ENCODE measurements at places on chromosomes 12 and 14.
A peak's percentile ranks its signal among the peaks of the same experiment; 100 is the strongest.

DNA sequence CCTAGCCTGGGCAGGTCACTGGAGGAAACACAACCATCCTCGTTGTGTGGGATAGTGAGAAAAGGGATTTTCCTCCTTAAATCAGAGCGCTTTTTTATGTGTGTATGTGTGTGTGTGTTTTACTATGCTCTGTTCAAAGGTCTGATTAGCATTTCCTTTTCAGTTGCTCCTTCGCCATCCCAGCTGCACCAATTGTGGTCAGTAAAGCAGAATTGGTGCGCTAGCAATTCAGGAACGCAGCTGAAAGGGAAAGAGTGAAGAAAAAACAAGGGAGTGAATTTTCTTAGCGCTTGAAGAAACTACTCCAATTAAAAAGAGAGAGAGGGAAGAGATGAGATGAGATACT lies 173.3 kb upstream of the PARP11 start:
- no peak for DNase-seq

GRCh38 chr14:104217486-104218360 lies 79.3 kb downstream of the KIF26A start:
- no peak for DNase-seq

- DNase-seq: no peak
Observed at GRCh38 chr12:132132609-132133430, 11.3 kb downstream of the DDX51 start.

- DNase-seq: no peak
Observed at GRCh38 chr12:31479516-31480210, 111.3 kb downstream of the DENND5B start.

DNA sequence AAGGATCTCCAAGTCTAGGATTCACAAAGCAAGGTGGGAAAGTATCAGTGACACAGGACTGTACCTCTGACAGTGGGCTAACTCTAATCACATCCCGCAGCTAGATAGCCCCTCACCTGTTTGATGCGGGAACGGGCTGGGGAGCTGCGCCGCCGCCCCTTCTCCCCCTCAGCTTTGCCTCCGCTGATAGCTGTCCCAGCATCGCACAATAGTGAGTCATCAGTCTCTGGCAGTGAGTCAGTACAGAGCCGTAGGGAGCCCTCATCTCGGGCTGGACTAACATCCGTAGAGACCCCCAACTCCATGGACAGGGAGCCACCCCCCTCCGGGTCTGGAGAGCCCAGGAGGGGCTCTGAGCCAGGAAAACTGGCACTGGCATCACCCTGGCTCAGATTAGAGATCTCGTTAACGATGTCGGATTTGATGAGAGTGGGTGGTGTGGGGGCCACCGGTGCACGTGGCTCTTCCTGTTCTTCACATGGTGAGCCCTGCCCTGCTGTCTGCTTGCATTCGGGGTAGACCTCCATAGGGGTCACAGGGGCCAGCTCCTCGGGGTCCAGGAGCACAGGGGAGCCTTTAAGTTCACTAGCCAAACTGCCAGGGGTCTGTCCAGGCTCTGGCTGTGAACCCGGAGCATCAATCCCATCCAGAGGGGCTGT lies 10.9 kb downstream of the KMT2D start:
- DNase-seq: no peak

- peak; percentile 66 for DNase-seq
Observed at GRCh38 chr12:1791104-1791841, 29.1 kb upstream of the LRTM2 start.

DNA sequence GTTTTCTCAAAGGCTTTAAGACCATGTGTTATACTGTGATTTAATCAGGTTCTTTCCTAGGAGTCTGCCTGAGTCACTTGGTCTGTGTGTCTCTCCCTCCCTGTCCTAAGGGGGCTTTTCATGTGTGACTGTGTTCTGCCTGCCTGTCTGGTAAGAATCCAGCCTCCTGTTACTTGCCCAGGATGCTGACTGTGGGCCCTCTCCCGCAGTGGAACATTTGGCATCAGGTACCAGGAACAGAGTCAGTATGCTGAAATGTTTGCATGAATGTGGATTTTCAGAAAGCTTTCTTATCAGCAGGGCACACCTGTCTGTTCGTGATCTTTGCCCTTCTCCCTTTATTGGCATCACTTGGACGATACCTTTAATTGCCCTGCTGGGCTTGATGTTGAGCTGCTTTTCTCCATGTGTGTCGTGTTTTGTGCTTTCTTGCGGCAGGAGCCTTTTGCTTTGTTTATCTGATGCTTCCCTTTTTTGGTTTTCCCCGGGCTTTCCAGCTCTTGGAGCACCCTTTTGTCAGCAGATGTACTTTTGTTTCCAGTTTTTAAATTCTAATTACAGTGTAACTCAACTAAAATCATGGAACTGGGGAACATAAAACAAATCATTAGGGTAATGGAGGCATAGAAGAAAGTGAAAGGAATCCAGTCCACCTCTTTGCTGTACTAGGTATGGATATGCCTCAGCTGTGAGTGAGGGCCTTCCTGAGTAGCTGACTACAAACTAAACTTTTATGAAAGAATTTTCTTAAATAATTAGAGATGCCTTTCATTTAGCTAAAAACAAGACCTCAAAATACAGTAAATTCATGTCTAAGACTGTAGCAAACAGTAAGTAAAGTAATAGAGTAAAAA lies 72.5 kb downstream of the TRAF3 start:
- no peak for DNase-seq

GRCh38 chr12:116709768-116710167 lies 28.1 kb downstream of the SPRING1 start:
- no peak for DNase-seq

DNA sequence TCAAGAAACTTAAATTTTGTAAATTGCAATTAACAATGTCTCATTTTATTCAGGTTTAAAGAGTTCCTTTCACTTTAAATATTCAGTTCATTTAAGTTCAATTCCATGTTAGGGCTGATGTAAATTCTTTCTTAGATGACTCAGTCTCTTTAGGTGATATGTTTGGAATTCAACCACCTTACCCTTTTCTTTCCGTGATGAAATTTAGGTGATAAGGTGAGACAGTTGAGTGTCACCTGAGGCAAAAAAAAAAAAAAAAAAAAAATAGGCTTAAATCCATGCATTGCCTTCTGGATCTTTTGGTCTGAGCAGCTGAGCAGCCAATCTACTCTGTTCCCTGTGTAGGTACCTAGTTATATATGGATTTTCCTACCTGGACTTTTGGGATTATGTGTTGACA lies 299.5 kb downstream of the DAD1 start:
- DNase-seq: no peak

DNA sequence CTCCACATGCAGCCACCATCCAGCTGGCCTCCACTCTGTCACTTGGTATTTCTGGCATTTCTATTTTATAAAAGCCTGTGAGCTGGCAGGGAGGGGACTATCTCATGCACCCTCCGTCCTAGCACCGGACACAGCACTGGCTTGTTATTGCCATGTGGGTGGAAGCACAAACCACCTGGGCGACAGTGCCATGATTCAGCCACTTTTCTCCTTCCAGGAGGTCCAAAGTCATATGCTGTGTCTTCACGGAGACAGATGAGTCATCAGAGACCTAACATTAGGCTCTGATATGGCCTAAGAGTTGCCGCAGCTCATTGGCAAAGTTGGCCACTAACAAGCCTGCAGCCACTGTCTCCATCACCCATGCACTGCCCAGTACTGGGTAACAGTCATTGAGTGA lies 1123.0 kb downstream of the VRK1 start:
- DNase-seq: no peak

GRCh38 chr12:127149226-127149964 lies 1117.6 kb upstream of the TMEM132C start:
- DNase-seq: no peak

- DNase-seq: no peak
Observed at GRCh38 chr14:55425091-55425490, 13.5 kb upstream of the ATG14 start.

DNA sequence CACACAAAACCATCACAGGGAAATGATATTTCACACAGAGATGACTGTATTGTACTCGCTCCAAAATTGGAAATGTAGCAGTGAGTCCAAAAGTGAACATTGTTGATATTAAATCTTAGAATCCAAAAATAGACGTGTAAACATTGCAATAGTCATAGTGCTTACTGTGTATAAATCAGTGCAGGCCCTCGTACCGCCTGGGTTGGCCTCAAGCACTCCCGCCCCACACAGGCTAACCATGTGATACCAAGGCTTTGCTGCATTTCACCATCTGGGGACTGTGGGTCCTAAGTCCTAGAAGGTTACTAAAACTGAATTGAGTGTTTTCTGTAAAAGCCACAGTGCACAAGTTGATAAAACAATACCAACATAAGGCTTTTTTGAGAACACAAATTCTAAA lies 107.3 kb downstream of the PPP2R5E start:
- DNase-seq: no peak

DNA sequence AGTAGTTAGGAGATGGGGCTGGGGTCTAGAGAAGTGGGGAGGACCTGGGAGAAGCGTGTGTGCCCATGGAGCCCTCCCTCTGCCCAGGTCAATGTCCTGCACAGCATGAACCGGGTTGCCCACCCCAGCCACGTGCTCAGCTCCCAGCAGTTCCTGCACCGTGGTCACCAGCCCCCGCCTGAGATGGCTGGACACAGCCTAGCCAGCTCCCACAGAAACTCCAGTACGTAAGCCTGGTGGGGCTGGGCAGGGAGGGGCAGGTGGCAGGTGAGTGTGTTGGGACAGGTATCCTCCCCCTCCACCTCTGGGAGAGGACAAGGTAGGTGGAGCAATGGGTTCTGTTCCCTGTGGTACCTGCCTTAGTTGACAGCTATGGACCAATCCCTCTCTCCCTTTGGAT lies 20.7 kb downstream of the CLSTN3 start:
- DNase-seq: no peak

GRCh38 chr12:97167598-97167997 lies 260.5 kb downstream of the NEDD1 start:
- DNase-seq: no peak

DNA sequence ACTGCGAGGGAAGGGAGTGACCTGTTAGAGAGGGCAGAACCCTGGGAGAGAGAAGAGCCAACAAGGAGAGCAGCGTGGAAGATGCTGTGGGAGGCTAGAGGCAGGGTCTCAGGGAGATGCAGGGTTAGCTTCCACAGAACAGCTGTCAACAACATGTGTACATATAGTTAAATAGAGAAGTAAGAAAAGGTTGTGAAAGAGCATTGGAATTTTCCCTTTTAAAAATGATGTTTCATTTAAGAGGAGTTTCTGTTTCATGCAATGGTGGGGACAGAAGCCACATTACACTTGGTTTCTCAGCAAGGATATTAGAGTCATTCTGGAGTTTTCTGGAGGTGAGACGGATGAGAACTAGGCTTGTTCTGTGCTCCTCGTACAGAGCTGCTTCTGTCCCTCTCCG lies 23.8 kb upstream of the TBC1D30 start:
- no peak for DNase-seq

GRCh38 chr14:37036669-37037341 lies 135.6 kb downstream of the SLC25A21 start:
- DNase-seq: no peak

GRCh38 chr12:132560614-132561426 lies 49.6 kb downstream of the LRCOL1 start:
- DNase-seq: peak; percentile 82

- peak; percentile 21 for DNase-seq
Observed at GRCh38 chr12:10361084-10361483, 28.8 kb downstream of the KLRK1 start.

DNA sequence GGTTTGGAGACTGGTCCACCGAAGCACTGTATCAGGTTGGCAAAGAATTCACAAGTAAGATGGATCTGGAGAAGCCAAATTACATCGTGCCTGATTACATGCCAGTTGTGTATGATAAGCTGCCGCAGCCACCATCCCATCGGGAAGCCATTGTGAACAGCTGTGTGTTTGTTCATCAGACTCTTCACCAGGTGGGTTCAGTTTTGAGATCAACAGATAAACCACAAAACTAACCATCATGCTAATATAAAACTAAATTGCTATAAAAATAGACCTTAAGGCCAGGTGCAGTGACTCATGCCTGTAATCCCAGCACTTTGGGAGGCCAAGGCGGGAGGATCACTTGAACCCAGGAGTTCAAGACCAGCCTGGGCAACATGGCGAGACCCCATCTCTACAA lies 58.9 kb downstream of the HSP90AA1 start:
- no peak for DNase-seq

- DNase-seq: no peak
Observed at GRCh38 chr14:35274805-35275204, 17.4 kb upstream of the PSMA6 start.

GRCh38 chr14:26855077-26855753 lies 257.4 kb upstream of the NOVA1 start:
- no peak for DNase-seq

- no peak for DNase-seq
Observed at GRCh38 chr12:110661337-110661972, 27.5 kb downstream of the HVCN1 start.

DNA sequence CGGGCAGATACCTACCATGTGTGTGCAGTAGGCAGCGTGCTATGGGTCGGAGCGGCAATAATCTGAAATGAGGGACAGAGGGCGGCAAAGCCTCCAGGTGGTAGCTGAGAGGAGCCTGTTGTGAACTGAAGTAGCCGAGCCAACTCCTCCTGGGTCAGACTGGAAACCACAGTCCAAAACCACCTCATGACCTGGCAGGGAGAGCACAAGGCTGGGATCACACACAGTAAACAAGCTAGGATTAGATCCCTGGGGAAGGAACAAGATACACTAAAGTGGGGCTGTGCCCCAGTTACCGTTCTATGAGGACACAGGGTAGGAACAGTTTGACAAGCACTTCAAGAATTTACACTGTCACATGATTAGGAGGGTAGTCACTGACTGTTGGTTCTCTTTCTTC lies 49.0 kb downstream of the AREL1 start:
- no peak for DNase-seq

GRCh38 chr14:28831126-28831525 lies 64.5 kb downstream of the FOXG1 start:
- DNase-seq: no peak

- DNase-seq: peak; percentile 9
Observed at GRCh38 chr14:55721353-55721752, 141.3 kb downstream of the KTN1 start.

DNA sequence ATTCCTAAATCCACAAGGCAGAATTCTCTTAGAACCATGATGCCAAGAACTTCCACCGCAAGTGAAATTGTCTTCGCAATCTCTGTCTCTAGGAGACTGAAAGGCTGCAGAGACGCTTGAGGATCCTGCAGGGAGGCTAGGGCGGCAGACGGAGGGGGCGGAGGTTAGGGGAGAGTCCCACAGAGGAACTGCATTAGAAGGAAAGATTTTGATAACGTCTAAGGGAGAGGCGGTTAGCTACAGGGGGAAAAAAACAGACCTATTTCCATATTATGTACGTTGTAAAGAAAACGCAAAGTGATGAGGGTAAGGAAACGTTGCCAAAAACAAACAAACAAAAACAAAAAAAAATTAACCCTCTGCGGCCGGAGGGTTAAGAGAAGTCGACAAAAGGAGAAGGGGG lies 595 bp downstream of the KLHL28 start:
- peak; percentile 67 for DNase-seq

- DNase-seq: no peak
Observed at GRCh38 chr14:96702831-96703230, 94.4 kb upstream of the VRK1 start.
